ENCODE measurements at places on chromosomes 4 and X.

DNA sequence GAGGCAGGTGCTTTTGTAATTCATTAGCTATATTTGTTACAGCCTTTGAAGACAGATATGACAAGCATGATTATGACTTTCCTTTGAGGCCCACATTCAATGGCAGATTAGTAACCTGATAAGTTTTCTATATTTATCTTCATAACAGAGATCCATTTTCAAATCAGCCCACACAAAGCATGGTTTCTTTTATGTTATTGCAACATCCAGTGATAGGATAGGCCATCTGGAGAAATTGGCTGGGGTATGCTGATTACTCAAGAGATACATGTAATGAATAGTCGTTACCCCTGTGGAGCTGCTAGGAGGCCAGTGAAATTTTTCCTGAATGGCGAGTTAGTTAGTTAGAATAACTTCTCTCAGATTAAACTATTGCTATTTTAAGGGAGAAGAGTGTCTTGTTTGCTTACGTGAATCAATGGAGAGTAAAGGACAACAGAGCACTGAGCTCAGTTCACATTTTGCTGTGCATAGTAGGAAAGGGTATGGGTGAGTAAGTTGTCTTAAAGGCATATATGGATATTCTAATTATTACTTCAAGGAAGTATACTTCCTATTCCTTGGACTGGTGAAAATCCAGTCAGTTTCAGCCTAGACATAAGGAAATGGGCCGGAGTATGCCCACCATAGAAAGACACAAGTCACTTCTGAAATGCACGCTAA, 79.2 kb upstream of the DKK2 start:
- no peak for DNase-seq

DNA sequence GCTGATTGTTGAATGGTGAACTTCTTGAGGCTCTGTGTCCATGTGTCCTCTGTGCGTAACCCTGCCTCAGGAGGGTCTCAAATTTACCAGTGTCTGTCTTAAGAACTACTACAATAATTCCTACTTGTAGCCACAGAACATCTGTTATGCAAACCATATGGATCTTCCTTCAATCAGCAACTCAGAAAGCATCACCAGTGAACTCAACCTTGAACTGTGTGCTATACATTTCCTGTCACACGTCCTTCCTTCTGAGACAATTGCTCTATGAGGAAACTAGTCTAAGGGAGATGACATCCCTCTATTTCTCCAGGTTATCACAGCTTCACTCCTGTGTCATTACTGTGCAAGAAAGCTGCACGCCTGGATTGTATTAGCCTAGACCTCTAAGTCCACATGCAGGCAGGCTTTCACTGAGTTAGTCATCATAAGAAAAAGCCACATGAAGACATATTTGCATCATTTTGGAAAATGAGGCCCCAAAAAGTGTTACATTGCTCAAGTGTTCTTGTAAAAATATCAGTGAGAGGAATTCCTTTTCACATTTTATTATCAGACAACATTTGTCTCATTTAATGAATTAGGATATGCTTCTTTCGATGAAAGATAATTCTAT, 157.8 kb downstream of the AFF2 start:
- no peak for DNase-seq

- DNase-seq, result no peak
These were observed 136.5 kb downstream of the AASDH start for GRCh38 chr4:56250776-56251175.

- no peak for DNase-seq
These were observed 151.5 kb downstream of the AFAP1 start for GRCh38 chr4:7788193-7788592.

- no peak for DNase-seq
These were observed 3.0 kb downstream of the MID1 start for GRCh38 chrX:10617186-10617998.

- no peak for DNase-seq
These were observed 379.8 kb downstream of the ZNF674 start for GRCh38 chrX:46165411-46165810.

- no peak for DNase-seq
These were observed 23.2 kb downstream of the VEGFC start for GRCh38 chr4:176769514-176769913.

GRCh38 chr4:106830879-106831278, 205.2 kb downstream of the DKK2 start:
- DNase-seq, result no peak

DNA sequence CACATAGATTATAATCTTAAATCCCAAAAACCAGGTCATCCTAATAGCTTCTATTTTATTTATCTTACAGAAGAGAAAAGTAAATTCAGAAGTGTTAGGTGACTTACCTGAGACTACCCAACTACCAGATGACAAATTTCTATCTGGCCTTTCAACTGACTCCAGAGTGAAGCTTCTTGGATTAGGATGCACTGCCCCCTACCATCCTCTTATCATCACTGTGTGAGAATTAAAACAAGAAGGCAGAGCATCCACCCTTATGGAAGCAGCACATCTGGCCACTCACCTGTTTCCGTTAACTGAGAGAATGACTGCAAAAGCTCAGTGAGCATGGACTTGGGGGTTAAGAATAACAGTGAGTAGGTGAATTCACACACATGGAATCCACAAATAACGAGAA, 502.6 kb upstream of the TECRL start:
- no peak for DNase-seq

GRCh38 chr4:188492886-188493285, 353.6 kb downstream of the TRIML1 start:
- DNase-seq, result no peak

GRCh38 chrX:152917656-152918579, 20.1 kb downstream of the ZNF185 start:
- no peak for DNase-seq
